ENCODE measurements at places on chromosomes 16 and 17. TPM values are rescaled to one million over a fixed set of nuclear protein-coding genes. Genes with fewer than 3 reads are reported as not detected.

The SLC52A1 gene
- 0.72 TPM for total RNA-seq

The ANKS4B gene
- 0.08 TPM for total RNA-seq

The SLFN12L gene
- not detected for total RNA-seq

The MOSMO gene
- 9.3 TPM for total RNA-seq

The CAMKK1 gene
- 15.7 TPM for total RNA-seq

The ANTKMT gene
- 56.0 TPM for total RNA-seq

The RDM1 gene
- total RNA-seq = 2.6 TPM

The CX3CL1 gene
- 0.15 TPM for total RNA-seq

The CDRT15L2 gene
- total RNA-seq = not detected

The AANAT gene
- total RNA-seq = 0.29 TPM

The TMEM88 gene
- 0.69 TPM for total RNA-seq

The MYH3 gene
- total RNA-seq = 0.91 TPM

The TMEM100 gene
- total RNA-seq = not detected
